ENCODE measurements at places on chromosomes 13 and 19. TPM values are rescaled to one million over a fixed set of nuclear protein-coding genes. Genes with fewer than 3 reads are reported as not detected.

DNA sequence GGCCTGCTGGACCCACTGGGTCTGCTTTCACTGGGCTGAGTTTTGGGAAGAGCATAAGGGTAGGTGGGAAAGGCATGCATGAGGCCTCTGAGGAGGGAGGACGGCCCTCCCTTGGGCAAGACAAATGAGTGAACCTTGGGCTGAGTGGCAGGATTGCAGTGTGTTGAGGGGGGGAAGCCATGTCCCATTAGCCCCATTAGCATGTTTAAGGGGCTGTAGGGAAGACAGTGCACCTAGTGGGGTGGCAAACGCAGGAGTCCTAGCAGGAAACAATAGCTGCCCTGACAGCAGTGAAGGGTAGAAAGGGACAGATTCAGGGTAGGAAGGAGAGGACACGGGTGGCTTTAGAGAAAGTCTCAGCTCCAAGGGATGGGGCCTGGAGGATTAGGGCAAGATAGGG lies 3.1 kb upstream of the ZBTB45 start:
- DNase-seq = no peak

DNA sequence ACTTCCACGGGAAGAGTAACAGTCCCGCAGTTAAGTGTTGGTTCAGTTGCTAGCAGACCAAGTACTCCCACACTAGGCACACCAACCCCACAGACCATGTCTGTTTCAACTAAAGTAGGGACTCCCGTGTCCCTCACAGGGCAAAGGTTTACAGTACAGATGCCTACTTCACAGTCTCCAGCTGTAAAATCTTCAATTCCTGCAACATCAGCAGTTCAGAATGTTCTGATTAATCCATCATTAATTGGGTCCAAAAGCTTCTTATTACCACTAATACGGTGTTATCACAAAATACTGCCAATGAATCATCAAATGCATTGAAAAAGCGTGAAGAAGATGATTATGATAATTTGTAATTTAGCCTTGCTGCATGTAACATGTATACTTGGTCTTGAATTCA lies 95.8 kb downstream of the URI1 start:
- no peak for DNase-seq

DNA sequence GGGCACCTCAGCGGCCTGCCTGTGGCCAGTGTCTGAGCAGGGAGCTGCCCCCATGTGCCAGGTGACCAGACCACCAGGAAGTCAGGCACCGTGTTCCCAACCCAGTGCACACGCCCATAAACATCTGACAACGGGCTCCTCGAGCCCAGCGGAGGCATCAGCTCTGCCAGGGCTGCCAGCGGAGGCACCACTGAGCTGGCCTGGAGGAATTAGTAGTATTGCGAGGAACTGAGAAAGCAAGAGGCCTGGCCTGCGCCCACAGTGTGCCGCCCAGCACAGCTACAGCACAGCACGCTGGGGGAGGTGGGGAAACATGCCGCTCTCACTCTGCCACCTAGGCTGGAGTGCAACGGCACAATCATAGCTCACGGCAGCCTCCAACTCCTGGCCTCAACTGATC lies 44.6 kb downstream of the ANKRD27 start:
- DNase-seq = no peak

GRCh38 chr13:75364131-75364713 lies 117.7 kb downstream of the TBC1D4 start:
- no peak for DNase-seq

Gene FOSB
- 89.1 TPM for polyA plus RNA-seq

Gene NFKBIB
- polyA plus RNA-seq = 6.4 TPM

DNA sequence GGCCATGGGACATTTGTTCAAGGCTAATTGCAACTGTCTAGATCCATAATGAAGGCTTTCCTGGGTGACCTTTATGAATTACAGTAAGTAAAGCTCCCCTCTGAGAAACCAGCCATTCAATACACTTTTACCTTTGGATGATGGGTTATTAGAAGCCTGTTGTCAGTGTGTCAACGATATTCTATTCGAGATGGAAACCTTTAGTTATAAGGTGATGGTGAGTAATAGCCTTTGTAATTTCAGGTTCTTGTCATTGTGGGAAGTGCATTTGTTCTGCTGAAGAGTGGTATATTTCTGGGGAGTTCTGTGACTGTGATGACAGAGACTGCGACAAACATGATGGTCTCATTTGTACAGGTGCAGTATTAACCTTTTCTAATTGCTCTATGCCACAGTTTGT lies 261.7 kb downstream of the ITGBL1 start:
- no peak for DNase-seq

Gene ZNF69
- 17.4 TPM for polyA plus RNA-seq

All from renal cortex interstitium (tissue), 15 donors.